Activated naive CD8-positive, alpha-beta T cell treated with anti-CD3 and anti-CD28 coated beads for 36 hours (primary cell): ENCODE measurements at places on chromosomes 11 and 22.

DNA sequence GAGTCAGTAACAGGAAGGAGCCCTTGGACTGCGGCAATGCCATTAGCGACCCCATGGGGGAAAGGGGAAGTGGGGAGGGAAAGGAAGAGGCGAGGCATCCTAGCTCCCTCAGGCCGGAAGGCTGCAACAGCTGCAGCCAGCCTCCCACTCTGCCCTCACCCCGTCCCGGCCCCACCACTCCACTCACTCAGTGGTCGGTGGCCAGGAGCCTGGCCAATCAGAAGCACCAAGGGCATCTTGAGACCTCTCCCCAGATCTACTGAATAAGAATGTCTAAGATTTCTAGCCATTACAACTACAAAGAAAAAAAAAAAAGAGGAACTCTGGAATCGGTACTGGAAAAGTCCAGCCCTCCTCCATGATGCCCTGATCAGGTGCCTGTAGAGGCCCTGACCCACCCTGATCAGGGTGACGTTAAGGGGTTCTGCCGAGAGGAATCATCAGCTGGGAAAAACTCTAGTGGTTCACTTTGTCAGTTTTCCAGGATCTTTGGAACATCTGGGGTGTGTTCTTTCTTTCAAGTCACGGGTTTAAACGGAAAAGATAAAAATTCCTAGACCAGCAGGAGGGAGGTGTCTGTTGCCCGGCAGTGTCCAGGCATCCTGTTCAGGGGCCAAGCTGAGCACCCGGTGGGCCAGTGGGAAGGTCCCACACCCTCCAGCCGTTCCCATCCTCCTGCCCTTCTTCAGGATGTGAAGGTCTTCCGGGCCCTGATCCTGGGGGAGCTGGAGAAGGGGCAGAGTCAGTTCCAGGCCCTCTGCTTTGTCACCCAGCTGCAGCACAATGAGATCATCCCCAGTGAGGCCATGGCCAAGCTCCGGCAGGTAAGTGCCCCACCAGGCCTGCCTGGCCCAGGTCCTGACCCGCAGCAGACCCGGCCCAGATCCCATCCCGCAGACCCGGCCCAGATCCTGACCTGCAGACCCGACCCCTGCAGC lies 14.4 kb downstream of the OAF start:
- H3K4me1 ChIP-seq: peaks cover 12% of the 10 kb centered on the region
- no peaks in the 10 kb centered on the region for H3K27me3 ChIP-seq
- no peak for DNase-seq
- no peak overlapping the region for H3K4me3 ChIP-seq
- no peaks in the 10 kb centered on the region for H3K36me3 ChIP-seq

GRCh38 chr11:104365676-104366075 lies 201.7 kb upstream of the PDGFD start:
- H3K27ac ChIP-seq: no peak overlapping the region
- H3K4me1 ChIP-seq: no peaks in the 10 kb centered on the region

- H3K36me3 ChIP-seq: peaks cover 2% of the 10 kb centered on the region
- no peak overlapping the region for H3K4me3 ChIP-seq
- H3K4me1 ChIP-seq: peaks cover 25% of the 10 kb centered on the region
- H3K27ac ChIP-seq: no peak overlapping the region
- H3K27me3 ChIP-seq: no peaks in the 10 kb centered on the region
Measured at GRCh38 chr11:118289401-118289800, 15.1 kb upstream of the CD3E start.

DNA sequence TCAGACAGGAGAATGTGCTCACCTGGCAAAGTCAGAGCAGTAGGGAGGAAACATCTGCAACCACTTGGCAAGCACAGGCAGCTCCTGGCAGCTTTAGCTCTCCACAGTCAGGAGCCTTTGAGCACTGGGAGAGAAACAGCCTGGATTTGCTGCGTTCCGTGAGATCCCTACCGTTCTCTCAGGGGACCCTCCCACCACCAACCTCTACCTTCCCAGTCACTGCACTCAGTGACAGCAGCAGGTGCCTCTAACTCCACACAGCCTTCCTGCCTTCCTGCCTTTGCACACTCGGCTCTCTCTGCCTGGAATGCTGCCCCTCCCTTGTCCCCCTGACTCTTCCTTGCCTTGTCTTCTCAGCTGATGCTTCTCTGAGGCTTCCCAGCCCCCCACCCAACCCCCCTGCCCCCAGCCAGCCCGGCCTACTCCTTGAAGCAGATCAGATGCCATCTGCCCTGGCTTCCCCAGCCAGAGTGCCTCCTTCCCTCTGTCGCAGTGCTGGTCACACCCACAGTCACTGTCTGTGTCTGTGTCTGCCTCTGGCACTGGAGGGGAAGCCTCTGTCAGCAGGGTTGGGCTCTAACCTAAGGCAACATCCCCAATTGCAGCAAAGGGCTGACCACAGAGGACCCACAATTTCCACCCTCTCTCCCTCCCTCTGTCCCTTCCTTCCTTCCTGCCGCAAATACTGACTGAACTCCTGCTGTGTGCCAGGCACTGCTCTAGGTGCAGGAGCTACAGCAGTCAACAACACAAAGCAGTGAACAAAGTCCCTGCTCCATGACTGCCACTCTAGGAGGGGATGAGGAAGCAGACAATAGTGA lies 14.9 kb upstream of the TSKU start:
- H3K27ac ChIP-seq: no peak overlapping the region
- H3K36me3 ChIP-seq: no peaks in the 10 kb centered on the region
- no peaks in the 10 kb centered on the region for H3K27me3 ChIP-seq
- no peak overlapping the region for H3K4me3 ChIP-seq

GRCh38 chr11:76515494-76515893 lies 70.7 kb downstream of the EMSY start:
- peaks cover under 1% of the 10 kb centered on the region for H3K4me1 ChIP-seq
- H3K27me3 ChIP-seq: no peaks in the 10 kb centered on the region
- no peak overlapping the region for H3K27ac ChIP-seq
- no peak overlapping the region for H3K4me3 ChIP-seq
- no peak for DNase-seq
- peaks cover 4% of the 10 kb centered on the region for H3K36me3 ChIP-seq

DNA sequence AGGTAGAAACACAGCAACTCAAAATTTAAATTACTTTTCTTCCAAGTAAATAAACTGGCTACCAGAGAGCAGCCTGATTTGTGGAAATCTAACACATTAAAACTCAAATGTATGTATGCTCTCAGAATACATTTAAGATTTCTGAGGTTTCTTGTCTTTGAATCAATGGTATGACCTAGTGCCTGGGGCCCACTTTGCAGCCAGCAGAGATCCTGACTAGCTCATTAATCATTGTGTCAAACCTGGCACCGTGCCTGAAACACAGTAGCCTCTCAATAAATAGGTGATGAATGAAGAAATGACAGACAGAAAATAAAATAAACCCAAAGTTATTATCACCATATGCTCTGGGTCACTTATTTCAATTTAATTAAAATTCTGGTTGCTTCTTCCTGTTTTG lies 176.2 kb upstream of the FAT3 start:
- no peak for DNase-seq
- H3K4me3 ChIP-seq: no peak overlapping the region
- H3K27me3 ChIP-seq: no peaks in the 10 kb centered on the region
- no peaks in the 10 kb centered on the region for H3K4me1 ChIP-seq
- no peak overlapping the region for H3K27ac ChIP-seq
- H3K36me3 ChIP-seq: no peaks in the 10 kb centered on the region

GRCh38 chr11:31790649-31791048 lies 20.5 kb downstream of the PAX6 start:
- no peak overlapping the region for H3K27ac ChIP-seq
- no peaks in the 10 kb centered on the region for H3K4me1 ChIP-seq
- no peak overlapping the region for H3K4me3 ChIP-seq
- DNase-seq: no peak

GRCh38 chr11:78231962-78232501 lies 43.3 kb downstream of the USP35 start:
- H3K36me3 ChIP-seq: no peaks in the 10 kb centered on the region
- no peaks in the 10 kb centered on the region for H3K27me3 ChIP-seq
- H3K4me1 ChIP-seq: peaks cover 4% of the 10 kb centered on the region
- H3K27ac ChIP-seq: no peak overlapping the region
